Activated T-cell treated with anti-CD3 and anti-CD28 coated beads for 48 hours (primary cell): ENCODE measurements at places on chromosomes 16 and 17.

DNA sequence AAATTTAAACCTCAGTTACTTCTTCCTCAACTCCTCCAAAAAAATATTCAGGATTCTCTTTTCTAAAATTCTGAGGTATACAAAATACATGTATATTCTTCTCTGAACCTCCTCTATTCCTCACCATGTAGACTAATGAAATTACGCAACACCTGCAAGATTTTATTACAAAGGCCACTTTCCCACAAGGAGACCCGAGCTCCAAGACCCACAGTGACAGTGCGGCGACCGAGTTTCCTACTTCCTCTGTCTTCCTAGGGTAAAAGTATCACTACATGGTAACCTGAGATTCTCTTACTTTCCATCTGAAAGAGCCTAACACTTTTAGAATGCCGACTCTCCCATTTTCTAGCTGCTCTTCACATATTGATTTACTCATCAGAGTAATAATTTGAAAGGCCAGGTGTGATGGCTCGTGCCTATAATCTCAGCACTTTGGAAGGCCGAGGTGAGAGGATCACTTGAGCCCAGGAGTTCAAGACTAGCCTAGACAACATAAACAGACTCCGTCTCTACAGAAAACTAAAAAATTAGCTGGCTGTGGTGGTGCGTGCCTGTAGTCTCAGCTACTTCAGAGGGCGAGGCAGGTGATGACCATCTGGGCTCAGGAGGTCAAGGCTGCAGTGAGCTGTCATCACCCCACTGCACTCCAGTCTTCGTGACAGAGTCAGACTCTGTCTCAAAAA is 35.7 kb downstream of the CYTH1 start:
- no peak for DNase-seq

DNA sequence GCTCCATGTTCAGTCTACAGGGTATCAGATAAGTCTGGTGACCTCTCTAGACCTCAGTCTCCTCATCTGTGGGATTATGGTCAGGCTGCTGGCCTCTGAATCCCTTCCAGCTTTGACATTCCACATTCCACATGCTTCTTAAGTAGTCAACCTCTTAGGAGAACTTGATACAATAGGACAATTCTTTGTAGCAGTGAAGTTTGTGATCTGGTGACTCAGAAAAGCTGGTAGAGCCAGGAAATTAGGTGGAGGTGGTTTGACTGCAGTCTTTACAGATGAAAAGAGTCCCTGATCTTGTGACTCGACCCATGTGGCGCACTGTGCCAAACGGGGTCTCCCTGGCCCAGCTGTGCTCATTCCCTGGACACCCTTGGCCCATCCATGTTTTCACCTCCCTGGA is 147.8 kb downstream of the NTN1 start:
- DNase-seq = no peak

DNA sequence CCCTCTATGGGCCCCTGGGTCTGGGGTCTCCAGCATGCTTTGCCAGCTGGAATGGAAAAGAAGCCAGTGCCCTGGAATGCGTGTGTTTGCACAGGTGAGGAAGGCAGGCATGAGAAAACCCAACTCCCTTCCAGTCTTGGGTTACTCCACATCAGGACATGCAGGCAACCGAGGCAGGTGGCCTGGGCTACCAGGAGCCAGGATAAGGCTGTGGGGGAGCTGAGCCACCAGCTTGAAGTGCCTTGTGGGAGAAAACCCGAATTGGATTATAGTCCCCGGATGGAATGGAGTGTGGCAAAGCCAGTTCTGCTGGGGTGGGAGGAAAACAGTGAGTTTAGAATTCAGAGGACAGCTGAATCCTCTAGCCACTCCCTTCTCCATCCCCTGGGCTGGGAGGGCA is 7.2 kb downstream of the SRCIN1 start:
- DNase-seq = no peak

GRCh38 chr17:50952013-50952412 is 85.9 kb upstream of the TOB1 start:
- DNase-seq = no peak

- no peak for DNase-seq
Observed at GRCh38 chr17:5508810-5509209, 22.4 kb downstream of the MIS12 start.

- DNase-seq = peak; percentile 30
Observed at GRCh38 chr16:13866073-13866472, 53.9 kb upstream of the ERCC4 start.

GRCh38 chr16:81669473-81670350 is 109.4 kb upstream of the PLCG2 start:
- no peak for DNase-seq
